ENCODE measurements at places on chromosomes 7 and 10.

- no peak for DNase-seq
Observed at GRCh38 chr10:133144771-133145170, 15.2 kb upstream of the KNDC1 start.

DNA sequence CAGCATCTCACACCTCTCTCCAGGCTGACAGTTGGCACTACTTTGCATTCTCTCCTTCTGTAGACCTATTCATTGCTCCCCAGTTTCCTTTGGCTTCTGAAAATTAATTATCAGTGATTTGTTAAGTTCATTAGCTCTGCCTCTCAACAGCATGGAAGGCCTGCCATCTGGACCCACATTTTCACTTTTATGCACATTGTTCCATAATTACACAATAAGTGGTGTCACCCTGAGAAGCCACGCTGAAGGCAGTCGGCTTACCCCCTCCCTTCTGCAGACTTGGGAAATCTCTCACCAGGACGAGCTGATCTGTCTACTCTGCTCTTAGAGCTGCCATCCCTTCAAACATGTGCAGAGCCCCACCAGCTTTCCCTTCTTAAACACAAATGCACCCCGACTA, 64.7 kb downstream of the SLIT1 start:
- DNase-seq, result no peak

DNA sequence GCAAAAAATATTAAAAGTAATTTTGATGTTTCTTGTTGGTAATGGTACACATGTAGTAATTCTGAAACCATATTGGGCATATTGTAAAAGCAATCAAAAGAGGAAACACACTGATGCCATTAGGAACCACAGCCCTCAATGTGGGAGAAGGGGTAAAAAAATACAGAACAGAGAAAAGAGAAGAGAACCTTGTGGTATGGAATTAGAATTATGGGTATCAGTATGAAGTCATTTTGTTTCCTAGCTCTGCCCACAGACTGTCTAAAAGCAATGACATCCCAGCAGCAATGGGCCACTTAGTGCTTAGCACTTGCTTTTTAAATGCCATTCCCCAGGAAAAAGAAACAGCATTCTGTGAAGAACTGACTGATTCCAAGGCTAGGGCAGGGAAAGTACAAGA, 61.5 kb downstream of the CPVL start:
- no peak for DNase-seq

DNA sequence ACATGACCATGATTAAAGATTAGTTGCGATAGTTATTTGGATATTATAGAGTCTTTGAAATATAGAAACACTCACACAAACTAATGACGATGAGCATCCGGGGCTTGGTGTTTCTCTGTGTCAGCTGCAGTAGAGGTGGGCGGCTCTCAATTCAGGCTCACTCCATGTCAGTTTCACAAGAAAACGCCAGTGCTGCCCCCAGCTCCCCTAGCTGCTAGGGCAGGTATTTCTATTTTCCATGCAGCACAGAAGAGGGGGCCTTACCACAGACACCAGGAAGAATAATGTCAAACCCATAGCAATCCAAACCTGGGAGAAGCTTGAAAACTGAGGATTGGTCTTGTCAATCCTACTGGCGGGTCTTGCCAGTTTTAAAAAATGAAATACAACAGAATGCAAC, 197.1 kb downstream of the PHTF2 start:
- DNase-seq, result no peak

- DNase-seq, result no peak
Observed at GRCh38 chr10:132565516-132566209, 28.1 kb downstream of the INPP5A start.

DNA sequence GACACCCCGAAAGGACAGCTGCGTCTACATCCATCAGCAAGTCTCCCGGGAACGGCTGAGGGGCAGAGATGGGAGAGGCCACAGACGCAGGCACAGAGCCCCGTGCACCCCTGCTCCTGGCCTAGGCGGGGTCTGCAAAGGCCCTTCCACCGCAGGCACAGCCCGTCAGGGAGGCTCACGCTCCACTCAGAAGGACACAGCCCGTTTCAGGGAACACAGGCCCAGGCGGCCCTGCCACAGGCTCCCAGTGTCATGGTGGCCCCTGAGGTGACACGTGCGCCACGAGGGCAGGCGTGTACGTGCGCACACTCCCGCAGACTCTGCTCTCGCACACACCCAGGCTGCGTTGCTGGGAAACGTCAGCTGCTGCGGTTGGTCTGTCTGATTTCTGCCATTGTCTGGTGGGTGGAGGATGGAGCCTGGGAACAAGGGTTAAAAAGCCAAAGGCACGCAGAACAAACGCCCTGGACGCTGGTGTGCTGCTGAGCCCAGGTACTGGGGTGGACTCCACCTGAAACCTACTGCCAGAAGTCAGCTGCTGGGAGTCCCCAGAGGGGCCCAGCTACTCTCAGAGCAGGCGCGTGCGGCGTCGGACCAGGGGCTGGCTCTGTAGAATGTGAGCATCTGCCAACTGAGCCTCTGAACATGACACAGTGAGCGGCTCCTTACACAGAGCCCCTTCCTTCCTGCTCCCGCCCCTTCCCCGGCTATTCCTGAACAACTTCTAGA, 13.1 kb downstream of the GPER1 start:
- no peak for DNase-seq

DNA sequence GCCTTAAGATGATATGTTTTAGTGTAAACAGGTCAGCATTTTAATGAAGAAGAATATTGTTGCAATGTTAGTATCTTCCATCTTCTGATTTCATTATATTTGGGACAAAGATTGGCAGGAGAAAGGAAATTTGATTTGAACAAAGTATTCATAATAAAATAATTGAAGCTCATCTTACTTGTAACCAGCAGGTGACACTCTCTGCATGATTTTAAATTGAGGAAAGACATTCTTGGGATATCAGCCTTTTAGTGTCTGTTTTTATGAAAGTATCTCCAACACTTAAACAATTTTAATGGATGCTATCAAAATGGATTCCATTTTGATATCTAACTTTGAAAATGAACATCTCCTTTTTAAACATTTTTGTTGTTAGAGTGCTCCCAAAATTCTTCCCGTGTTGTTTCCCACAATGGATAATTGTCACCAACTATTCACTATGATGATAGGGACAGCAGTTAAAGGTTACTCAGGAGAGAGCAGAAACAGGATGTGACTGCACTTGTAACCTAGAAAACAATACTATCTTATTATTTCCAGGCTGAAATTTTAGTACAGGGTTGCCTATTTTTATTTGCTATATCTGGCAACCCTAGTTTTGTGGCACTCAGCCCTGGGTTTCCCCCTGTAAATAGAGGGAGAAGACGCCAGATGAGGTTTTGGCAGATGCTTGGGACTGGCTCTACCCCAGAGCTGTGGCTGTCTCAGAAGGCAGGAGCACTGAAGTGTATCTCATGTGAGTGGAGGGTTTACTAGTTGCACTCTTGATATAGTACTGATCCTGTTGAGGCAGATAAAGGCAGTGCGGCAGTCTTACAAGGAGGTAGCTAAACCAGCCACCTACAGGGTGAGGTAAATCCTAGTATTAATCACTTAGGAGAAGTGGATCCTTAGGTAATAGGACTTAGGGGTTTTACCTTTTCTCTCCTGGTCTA, 31.0 kb upstream of the ABCB4 start:
- no peak for DNase-seq

- no peak for DNase-seq
Observed at GRCh38 chr10:34185998-34186397, 629.1 kb downstream of the PARD3 start.

DNA sequence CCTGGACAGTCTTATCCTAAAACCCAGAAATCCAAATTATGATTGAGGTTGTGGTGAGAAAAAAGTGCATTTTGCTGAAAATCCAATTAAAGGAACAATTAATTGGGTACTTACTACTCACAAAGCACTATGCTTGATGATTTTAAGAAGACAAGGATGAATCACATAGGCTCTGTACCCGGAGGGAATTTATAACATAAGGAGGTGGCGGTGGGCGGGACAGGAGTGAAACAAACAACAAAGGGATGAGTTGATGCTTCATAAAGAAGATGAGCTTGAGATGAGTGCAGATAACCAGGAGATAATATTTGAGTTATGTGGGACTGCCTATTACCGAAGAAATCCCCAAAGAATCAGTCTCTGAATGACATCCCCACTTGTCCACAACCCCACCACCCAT, 171.1 kb upstream of the FZD8 start:
- DNase-seq, result no peak

DNA sequence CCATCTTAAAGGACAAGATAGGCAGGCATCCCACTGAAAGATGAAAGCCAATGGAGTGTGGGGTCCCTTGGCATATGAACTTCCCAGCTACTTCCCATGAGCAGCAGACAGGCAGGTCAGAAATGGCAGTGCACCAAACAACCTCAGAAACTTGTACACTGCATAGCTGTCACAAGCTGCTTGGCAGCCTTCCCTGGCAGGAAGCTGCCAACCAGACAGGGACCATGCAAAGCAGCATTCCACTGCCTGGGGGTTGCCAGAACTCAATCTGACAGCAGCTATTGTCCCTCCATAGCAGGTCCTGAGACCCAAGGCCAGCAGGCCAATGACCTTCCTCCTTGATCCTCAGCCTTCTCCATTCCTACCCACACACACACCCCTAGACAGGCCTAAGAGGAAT, 139.5 kb downstream of the PLCE1 start:
- DNase-seq, result no peak

DNA sequence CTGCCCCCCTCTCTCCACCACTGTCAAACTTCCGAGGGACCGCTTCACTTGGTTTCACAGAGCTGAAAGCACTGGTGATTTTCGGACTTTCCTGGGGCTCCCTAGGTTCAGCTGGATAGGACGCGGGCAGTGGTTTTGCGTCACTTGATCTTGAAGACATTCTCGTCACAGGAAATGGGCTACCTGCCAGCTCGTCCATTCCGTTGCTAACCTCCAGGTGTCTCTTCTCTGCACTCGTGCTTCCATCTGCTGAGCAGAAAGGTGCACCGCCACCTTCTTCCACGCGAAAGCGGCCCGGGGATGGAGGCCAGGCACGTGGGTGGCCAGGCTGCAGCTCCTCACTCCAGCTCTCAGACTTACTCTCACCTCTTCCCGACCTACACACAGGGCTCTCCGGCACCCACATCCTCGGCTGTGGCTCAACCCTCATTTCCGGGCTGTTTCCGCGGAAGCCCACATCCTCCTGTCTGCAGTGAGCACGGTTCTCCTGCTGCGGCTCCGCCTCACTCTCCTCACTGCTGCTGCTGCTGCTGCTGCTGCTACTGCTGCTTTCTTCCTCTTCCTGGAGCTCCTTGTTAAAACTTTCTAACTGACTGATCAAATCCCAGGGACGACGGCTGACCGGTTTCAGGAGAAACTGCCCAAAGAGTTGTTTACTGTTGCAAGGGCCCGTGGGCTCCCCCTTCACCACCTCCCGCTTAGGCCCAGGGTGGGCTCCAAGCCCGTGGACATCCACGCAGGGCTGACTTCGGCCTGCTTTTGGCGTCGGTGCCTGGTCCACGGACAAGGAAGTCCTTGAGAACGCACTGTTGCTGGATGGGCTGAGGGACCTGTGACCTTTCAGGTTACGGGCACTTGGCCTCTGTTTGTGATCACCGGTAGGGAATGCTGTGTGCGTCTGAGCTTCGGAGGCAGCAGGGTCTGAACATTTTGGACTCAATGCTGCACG, 32.1 kb downstream of the JCAD start:
- peak; percentile 91 for DNase-seq

- DNase-seq, result no peak
Observed at GRCh38 chr10:95440756-95441546, 120.2 kb downstream of the SORBS1 start.

DNA sequence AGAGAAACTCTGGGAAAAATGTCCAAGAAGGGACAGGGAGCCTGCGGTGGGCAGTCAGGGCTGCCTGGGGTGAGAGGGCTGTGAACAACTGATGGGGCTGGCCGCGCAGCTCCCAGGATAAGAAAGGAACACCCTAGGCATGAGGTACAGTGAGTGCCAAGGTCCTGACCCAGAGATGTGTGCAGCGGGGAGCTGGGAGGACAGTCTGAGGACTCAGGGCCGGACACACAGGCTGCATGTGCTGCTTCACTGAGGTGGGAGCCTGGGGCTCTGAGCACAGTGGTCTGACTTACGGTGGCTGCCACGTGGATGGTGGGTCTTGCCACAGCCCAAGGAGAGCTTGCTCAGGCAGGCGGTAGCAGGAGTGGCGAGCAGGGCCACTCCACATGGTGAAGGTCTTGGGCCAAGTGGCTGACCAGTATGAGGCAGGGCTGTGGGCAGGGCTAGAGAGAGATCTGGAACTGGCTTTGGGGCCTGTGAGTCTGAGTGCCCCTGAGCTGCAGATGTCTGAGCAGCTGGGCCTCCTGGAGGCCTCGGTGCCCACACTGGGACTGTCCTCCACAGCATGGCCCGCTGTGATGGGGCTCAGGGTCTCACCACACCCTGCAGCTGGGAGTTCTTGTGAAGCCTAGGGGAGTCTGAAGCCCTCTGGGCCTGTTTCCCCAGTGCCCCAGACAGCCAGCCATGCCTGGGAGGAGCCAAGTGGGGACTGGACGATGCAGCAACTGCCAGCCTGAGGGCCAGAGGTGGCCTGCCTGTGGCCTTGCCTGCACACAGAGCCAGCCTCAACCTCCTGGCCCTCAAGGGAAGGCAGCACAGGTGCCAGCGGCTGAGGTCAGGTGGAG, 60.3 kb downstream of the RASGEF1A start:
- DNase-seq, result peak; percentile 81

DNA sequence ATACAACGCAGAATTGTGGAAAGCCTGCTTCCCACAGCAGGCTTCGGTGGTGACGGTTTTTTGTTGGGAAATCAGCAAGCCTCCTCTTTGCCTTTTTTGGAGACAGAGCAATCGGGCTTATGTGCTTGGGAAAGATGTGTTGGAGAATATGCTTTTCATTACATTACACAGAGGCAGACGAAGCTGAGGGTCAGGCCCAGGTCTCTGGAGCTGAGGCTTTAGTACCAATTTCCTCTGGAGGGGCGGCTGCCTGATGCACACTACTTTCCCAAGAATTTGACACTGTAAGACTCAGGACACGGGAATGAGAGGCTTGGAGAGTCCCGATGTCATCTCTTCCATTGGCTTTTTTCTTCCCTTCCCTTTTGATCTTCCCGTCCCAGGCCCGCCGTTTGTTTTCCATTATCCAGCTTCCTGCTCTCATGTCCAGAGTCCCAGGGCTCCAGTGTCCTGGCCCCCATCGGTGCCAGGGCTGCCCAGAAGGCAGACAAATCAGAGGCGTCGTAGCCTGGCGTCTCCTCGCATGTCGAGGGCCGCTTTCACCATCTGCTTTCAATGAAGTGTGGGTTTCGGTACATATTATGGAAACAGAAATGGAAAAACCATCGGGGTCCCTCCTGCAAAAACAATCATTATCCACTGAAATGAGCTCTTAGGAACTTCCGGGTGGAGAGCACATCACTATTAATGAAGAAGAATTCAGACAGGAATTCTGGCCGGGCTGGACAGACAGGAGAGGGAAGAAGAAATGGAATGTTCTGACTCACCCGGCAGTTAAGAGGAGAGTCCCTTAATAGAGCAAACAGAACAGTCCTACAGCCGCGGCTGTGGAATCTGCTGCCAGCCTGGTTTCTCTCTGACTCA, 123.0 kb upstream of the JCAD start:
- no peak for DNase-seq

- DNase-seq, result peak; percentile 91
Observed at GRCh38 chr10:131981429-131982184, at the start of gene BNIP3. BNIP3 (minus strand) TSS chr10:131981923; CDS start chr10:131981806, 117 bp downstream.

GRCh38 chr10:83734278-83734677, 405.0 kb upstream of the GHITM start:
- no peak for DNase-seq

- DNase-seq, result no peak
Observed at GRCh38 chr7:154693661-154694060, 309.3 kb downstream of the PAXIP1 start.

Measured in lower leg skin (tissue), 4 donors.